ENCODE measurements at places on chromosomes 5 and 9. TPM values are rescaled to one million over a fixed set of nuclear protein-coding genes. Genes with fewer than 3 reads are reported as not detected.
A peak's percentile ranks its signal among the peaks of the same experiment; 100 is the strongest.

- peak; percentile 22 for DNase-seq
- H3K4me1 ChIP-seq = peaks cover 11% of the 10 kb centered on the region
- no peaks in the 10 kb centered on the region for H3K36me3 ChIP-seq
- peak overlapping the region; percentile 23 for H3K4me3 ChIP-seq
- H3K27me3 ChIP-seq = peaks cover 52% of the 10 kb centered on the region
These were observed 1.1 kb upstream of the EPB41L4A start for GRCh38 chr5:112419986-112420864.

DNA sequence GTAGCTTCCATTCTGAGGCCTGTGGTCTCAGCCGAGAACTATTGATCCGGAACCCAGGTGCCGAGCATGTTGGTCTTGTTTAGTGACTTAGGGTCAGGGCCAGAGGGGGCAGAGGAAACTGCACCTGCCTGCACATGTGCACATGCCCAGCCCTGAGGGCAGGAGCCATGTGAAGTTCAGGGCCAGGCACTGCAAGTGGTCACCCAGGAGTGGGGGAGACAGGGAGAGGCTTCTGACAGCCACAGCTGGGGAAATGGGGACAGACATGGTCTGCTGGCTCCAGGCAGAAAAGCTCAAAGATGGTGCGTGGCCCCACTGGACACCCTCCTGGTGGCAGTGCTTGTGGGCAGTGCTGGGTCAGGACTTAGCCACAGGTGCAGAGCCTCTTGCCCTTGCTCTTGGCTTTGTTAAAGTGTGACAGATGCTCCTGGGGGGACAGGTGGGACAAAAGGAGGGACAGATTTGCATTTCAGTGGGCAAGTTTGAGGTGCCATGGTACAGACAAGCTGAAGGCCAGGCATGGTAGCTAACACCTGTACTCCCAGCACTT is 134.4 kb downstream of the CACNA1B start:
- H3K4me3 ChIP-seq = no peak overlapping the region
- H3K36me3 ChIP-seq = no peaks in the 10 kb centered on the region
- no peaks in the 10 kb centered on the region for H3K4me1 ChIP-seq
- H3K27me3 ChIP-seq = no peaks in the 10 kb centered on the region

The LRRC26 gene
- total RNA-seq = 0.34 TPM

GRCh38 chr5:113487781-113488644 is at the start of gene MCC:
TSS of gene MCC (minus strand) at chr5:113488453.
- H3K36me3 ChIP-seq = peaks cover 7% of the 10 kb centered on the region
- H3K4me1 ChIP-seq = peaks cover 21% of the 10 kb centered on the region
- DNase-seq = no peak
- H3K4me3 ChIP-seq = peak within 1 kb of the TSS; percentile 76
- peaks cover 80% of the 10 kb centered on the region for H3K27me3 ChIP-seq

- peaks cover 4% of the 10 kb centered on the region for H3K36me3 ChIP-seq
- no peaks in the 10 kb centered on the region for H3K27me3 ChIP-seq
- no peak for DNase-seq
- H3K4me3 ChIP-seq = no peak overlapping the region
- peaks cover 5% of the 10 kb centered on the region for H3K4me1 ChIP-seq
These were observed 158.1 kb downstream of the HACD4 start for GRCh38 chr9:20873240-20873865.

GRCh38 chr5:125357660-125358059 is 611.2 kb upstream of the ZNF608 start:
- DNase-seq = no peak
- H3K27ac ChIP-seq = no peak overlapping the region
- no peaks in the 10 kb centered on the region for H3K4me1 ChIP-seq
- no peaks in the 10 kb centered on the region for H3K36me3 ChIP-seq

DNA sequence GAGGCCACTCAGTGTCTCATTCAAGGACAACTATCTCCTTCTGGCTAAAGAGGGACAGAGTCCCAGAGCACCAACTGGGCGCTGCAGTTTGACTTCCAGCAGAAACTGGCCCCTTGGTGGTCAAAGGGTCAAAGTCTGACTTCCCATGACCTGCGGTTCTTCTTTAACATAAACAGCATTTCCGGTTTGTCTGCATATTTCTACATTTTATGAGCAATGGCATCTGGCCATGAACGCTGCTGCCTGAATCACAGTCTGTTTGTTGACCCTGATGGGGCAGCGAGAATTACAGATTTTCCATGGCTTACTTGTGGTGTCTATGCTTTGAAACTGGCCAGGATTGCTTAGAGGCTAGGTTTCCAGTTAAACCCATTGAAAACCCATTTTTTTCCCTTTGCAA is 1.3 kb downstream of the TNFSF15 start:
- no peak for DNase-seq
- H3K4me3 ChIP-seq = no peak overlapping the region
- H3K27me3 ChIP-seq = peaks cover 30% of the 10 kb centered on the region

DNA sequence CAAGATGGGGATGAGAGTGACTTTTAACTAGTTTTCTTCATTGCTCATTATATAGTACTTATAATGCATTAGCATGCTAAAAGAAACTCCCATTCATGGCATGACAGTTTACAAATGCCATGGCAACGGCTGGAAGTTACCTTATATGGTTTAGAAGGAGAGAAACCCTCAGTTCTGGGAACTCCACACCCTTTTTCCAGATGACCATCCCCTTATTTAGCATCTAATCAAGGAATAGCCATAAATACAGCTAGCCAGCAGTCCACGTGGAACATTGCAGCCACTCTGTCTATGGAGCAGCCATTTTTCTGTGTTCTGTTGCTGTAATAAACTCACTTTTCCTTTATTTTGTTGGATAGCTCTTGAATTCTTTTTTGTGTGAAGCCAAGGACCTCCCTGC is 1137.8 kb downstream of the CDH18 start:
- no peaks in the 10 kb centered on the region for H3K27me3 ChIP-seq
- no peak overlapping the region for H3K4me3 ChIP-seq
- DNase-seq = no peak
- H3K27ac ChIP-seq = no peak overlapping the region
- H3K4me1 ChIP-seq = no peaks in the 10 kb centered on the region
